ENCODE measurements at places on chromosomes 11 and 22.

DNA sequence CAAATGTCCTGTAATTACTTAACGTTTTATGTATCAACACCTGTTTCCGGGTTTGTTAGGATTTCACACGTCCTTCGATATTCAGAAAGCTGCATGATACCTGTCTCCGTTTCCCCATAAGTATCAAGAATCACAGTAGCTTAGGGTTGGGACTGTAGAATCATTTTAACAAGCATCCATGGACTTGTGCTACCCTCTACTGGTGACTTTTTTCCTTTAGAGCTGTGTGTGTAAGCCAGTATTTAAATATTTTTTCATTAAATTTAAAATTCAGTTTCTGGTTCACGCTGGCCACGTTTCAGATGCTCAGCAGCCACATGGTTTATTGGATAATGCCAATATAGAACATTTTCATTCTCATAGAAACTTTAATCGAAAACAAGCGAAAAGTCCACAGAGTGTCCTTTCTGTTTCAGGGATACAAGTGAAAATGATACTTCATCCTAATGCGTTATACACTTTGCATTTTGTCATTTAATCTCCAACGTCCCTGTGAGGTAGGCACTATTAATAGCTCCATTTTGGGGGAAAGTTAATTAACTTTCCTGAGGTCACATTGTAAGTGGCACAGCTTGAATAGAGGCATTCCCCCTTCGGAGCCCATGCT, 61.5 kb upstream of the SLC25A18 start:
- peak; percentile 72 for DNase-seq

DNA sequence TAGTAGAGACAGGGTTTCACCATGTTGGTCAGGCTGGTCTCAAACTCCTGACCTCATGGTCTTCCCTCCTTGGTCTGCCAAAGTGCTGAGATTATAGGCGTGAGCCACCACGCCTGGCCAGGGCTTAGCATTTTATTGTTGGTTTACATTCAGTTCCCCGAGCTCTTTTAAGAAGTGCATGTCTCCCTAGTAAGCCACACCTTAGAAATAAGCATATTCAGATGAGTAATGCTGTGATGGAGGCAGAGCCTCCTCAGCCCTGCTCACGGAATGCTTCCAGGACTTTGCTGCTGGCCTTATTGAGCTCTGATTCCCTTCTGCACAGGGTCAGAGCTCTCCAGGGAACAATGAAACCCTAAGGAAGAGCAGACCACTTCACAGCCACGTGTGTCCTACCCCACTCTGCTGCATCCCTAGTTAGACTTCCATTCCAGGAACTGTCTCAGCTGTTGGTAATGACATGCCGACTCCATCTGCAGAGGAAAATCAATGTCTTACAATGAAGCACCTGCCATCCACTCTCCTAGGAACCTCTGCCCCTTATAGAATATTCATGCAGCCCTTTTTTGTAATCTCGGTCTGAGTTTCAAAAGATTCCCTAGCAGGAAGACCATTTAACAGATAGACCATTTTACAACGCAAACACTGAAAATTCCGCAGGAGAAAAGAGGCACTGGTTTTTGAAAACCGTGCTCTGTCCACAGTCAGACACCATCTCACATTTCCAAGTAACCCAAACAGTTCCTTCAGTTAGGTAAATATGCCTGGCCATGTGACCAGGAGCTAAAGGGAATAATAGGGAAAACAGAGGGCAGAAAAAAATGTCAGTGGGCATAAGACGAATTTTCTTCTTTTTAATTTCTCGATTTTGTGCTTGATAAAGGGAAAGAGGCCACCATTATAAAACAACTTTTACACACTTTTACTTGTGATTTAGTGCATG, 1.7 kb upstream of the JAM3 start:
- DNase-seq = no peak

GRCh38 chr11:76798671-76799065, 15.5 kb downstream of the TSKU start:
- DNase-seq = no peak

DNA sequence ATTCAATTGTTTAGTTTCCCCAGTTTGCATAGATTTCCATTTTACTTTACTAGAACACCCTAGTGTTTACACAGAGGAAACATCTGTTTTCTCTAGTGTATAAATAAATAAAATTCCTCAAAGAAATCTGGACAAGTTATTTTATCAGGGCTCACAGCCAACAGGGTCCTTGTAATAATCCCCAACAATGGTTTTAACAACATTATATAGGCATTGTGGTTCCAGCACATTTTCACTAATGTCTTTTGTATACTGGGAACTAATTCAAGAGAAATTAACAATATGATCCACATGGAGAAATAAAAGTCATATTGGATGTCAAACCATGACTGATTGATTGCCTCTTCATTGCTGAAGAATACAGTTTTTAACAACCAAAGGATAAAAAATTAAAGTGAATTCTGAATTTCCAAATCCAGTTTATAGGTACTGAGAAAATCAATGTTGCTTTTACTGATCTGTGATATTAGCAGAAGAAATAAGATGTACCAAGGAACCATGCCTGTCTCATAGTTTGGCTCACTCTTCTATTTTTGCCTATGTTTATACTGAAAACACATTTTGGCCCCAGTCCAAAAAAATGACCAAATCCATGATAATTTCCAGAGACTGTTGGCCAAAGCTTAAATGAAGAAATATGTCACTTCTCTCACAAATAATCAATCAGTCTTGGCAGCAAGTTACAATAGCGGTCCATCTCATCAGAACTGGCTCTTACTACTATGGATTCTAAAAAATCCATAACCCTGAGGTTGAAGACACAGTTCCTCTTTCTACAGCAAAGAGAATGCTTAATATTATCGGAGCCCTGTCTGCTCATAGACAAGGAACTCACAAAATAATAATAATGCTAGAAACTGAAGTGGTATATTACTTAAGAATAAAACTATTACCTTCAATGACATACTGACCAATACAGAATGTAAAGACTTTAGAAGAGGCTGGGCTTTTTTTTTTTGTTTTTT, 1.4 kb upstream of the MS4A13 start:
- no peak for DNase-seq

DNA sequence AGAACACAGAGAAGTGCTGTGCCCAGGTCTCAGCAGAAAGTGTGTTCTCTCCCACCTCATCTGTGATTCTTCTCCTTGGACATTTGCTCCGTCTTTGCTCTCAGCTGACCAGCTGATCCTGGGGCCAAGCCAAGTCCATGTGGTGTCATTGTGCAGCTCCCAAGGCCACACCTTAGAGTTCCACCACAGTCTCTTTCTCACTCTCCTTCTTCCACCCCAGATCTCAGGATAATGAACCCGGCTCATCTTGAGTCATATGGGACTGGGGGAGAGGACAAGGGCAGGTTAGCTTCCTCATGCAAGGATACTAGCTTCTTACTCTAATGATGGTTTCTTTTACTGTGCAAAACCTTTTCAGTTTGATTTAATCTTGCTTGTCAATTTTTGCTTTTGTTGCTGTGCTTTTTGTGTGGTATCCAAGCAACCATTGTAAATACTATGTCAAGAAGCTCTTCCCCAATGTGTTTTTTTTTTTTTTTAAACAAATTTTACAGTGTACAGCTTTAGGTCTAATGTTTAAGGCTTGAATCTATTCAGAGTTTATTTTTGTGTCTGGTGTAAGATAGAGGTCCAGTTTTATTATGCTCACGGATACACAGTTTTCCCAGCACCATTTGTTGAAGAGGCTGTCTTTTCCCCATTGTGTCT, 75.0 kb upstream of the OR4B1 start:
- DNase-seq = peak; percentile 5

DNA sequence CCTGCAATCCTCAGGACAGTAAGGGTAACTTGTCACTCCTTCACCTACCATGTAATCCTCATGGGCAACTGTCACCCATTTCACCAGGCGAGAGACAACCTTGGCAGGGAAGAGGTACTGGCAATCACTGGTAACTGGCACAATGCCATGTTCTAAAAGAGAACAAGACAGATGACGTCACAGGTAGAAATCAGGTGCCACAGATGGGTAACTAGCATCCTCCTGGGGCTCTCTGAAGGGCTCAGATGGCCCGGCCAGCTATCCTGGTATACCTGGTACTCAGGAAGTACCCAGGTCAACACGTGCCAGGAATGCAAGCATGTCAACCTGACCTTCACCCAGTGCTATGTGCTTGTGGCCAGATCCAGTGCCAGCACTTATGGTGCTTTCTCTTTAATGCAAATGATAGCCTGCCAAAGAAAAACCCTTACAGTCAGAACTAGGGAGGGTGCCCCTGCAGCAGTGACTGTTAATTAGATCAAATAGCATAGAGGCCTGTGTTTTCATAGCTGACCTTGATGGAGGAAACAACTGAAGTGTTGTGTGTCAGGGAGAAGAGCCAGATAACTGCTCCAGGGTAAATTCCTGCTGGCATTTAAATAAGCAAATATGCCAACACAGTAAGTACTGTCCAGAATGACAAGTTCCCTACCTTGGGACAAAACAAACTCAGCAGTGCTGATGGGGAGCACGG, 36.2 kb downstream of the THOC5 start:
- no peak for DNase-seq

- peak; percentile 87 for DNase-seq
Observed at GRCh38 chr22:37166675-37167066, 17.0 kb upstream of the IL2RB start.

DNA sequence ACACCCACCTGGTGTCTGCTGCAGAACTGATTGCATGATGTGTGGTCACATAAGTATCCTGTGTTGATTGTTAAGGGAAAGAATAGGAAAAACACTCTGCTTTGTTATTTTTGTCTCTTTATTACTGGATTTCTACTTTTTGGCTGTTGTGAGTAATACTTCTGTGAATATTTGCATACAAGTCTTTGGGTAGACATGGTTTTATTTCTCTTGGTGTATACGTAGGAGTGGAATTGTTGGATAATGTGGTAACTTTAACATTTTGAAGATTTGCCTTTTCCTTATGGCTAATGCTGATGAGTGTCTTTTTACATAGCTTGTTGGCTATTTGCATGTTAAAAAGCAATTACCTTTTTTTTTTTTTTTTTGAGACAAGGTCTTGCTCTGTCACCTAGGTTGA, 13.1 kb downstream of the PPP6R3 start:
- no peak for DNase-seq

- no peak for DNase-seq
Observed at GRCh38 chr11:1337647-1338007, 28.2 kb upstream of the TOLLIP start.

- DNase-seq = no peak
Observed at GRCh38 chr22:29032584-29032983, 29.0 kb downstream of the C22orf31 start.

DNA sequence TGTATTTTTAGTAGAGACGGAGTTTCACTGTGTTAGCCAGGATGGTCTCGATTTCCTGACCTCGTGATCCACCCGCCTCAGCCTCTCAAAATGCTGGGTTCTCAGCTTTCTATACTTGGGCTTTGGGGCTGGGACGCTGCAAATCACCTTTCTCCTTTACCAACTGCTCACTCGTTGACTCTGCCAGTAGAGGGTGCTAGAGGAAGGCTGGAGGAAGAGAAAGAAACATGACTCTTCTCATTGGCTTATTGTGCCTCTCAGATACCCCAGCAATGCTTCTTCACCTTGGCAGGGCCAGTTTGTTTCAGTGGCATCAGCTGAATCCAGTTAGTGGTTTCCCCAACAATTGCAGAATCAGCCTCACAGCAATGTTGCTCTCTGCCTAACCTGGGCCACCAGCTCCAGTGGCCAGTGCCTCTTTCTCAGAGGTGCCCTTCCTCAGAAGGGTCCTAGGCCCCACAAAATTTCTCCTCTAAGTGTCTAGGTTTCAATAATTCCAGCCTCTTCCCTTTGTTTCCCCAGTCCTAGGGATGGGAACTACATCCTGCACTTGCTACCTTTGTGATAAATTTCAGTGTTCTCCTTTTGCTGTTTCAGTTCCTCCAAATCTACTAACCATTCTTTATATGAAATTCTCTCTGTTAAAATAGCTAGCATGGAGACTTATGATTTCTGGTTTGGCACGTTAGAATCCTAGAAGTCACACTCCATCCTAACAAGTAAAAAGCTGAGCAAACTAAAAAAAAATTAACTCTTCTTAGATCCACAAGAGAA, 71.5 kb upstream of the VSTM5 start:
- no peak for DNase-seq

DNA sequence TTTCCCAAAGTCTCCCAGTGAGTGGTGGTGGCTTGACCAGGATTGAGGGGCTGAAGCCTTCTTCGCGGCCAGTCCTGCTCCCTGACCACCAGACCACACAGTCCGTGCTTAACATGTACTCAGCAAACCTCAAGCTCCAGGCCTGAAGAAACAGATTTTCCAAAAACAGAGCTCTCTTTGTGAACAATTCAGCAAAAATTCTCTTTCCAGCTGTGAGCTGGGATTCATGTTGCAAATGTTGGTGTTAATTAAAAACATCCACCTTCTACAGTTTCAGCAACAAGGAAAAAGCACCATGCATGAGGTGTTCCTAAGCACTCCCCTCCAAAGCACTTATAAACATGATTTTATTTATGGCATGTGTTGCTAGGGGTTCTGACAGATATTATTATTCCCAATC, 129.5 kb downstream of the ETS1 start:
- DNase-seq = no peak

DNA sequence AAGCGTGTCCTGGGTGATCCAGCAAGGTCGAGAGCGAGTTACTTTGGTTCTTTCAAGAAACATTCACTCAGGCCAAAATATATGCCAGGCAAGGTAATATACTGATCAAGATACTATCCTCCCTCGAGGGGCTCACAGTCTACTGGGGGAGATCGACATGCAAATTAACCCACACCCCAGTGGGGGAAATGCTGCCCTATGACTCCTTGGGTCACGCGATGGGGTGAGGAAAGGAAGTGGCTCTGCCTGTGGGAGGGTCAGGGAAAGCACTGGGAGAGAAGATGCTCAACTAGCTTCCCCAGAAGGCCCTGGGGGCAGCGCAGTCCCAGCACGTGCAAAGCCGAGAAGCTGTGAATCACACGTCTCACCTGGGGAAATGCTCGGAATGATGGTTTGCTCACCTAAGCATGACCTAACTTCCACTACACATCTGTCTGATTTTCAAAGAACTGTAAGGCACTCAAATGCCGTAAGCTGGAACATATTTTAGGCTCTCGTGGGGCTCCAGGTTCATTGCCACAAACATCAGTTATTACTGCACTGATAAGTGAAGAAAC, 130.7 kb downstream of the RCN1 start:
- no peak for DNase-seq

DNA sequence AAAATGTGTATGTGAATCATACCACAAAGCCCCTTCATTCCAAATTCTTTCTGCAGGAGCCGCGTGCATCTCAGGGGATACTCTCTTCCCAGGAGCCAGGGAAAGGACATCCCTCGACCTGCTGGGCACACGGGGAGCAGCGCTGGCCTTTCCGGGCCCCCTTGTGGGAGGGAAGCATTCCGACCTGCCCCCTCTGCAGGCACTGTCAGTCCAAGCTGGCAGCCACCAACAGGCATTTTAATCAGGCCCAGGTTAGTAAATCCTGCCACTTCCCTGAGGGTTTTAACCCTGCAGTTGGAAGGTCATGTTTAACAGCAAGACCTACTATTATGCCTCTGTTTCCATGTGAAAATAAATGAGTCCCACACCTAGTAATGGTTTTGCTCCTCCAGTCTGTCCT, 391.5 kb downstream of the SHANK2 start:
- DNase-seq = no peak

Data from CD4-positive, alpha-beta T cell treated with Interleukin-10 for 1 hour (primary cell).